T-helper 22 cell (primary cell): ENCODE measurements at places on chromosomes 7 and 10.

GRCh38 chr7:132964876-132965275 is 117.0 kb downstream of the CHCHD3 start:
- DNase-seq: no peak

DNA sequence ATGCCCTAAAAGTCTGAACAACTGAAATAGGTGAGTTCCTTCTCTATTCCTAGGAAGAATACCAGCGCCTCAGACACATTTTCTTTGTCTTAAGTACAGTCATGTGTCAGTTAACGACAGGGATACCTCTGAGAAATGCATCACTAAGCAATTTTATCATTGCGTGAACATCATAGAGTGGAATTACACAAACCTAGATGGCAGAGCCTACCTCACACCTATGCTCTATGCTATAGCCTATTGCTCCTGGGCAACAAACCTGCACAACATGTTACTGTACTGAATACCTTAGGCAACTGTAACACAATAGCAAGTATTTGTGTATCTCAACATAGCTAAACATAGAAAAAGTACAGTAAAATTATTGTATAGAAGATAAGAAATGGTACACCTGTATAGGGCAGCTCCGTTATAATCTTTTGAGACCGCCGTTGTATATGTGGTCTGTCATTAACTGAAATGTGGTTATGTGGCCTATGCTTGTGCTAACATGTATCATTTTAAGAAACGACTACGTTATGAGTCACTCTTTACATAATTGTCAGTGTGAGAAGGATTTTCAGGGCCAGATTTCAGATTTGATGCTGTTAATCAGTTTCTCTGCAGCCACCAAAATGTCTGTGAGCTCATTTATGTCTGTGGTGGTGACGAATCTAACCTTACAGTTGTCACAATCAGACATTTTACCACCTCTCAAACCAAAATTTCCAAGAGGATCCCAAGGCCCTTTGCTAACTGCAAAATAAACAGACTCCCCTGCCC is 66.1 kb upstream of the STK17A start:
- no peak for DNase-seq

DNA sequence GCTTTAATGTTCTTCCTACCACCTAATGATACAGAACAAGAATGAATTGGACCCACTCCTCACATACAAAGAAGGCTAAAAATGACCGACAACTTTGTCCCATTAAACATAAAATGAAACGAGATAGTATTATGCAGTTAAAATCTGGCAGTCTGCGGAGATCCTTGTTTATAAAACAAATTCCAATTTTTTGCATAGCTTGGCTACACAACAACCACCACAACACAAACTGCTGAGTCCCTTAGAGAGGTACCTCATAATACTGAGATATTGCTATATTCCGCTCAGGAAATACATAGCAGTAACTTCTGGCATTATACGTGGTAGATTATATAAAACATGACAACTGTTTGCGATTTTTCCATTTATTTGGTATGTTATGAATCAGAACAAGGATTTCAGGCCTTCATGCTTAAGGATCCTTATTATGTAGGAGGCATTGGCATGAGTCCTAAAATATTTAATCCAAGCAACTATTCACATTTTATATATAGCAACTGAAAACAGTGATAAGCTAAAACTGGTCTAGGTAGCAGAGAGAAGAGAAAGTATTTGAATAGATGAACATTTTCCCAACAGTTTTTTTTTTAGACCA is 96.0 kb downstream of the ANK3 start:
- DNase-seq: no peak

DNA sequence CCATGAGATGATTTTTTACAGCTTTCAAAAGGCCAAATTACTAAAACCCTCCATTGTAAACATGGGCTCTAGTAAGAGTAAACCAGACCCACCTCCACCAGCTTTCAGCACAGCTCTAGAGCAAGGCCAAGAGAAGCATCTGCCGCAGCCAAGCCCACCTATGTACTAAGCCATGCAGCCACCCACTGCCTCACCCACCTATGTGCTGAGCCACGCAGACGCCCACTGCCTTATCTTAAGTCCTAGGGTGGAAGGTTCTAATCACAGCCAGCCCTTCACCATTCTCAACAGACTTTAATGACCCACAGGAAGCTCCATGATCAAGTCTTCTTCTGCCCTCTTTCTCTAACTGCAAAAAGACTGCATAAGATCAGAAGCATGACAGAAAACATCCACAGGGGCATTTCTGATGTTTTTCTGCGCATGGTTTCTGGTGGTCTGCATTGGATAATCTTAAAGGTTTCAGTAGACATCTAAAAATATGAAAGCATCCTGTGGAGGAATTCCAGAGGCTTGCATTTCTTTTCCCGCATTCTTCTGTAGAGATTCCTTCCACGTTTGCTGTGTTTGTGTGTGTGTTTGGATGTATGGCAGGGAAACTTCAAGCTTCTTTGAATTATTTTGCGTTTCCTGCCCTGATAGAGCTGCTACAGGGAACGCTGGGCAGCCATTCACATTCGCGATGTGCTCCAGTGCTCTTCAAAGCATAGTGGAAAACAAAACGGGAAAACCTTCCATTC is 286.1 kb upstream of the KLF6 start:
- no peak for DNase-seq

DNA sequence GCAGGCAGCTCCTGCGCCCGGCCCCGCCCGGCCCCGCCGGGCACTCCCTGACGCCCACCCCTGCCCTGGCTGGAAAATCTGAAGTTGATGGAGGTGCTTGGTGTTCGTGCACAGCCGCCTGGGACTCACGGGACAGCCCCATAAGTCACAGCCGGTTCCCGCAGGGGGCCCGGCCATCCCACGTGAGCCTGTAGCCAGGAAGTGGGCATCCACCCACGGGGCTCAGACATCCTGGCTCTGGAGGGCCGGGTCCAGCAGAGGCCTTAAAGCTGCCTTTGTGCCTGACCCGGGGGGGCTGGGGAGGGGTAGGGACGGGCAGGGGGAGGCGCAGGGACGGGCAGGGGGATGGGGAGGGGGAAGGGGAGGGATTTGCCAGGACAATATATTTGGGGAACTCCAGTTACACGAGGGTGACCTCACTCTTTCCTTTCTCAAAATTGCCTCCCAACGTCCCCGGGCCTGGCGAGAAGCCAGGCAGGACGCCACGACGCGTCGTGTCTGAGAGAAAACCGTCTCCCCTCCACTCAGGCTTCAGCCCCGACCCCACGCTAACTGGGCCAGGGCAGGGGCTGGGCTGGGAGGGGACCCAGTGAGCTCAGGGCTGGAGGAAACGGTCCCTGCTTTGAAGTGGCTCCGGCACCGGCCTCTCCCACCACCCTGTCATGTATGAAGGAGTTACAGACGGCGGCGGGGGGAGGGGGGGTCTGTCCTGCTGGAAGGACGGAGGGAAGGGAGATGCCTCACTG is 82.1 kb upstream of the PDGFA start:
- DNase-seq: peak; percentile 78
